Stimulated activated CD4-positive, alpha-beta T cell treated with anti-CD3 and anti-CD28 coated beads, TNF-alpha, amount 100 ng/mL, for 48 hours (primary cell): ENCODE measurements at places on chromosomes 5 and 9.

GRCh38 chr5:68037546-68037945 lies 178.0 kb upstream of the PIK3R1 start:
- DNase-seq = no peak

DNA sequence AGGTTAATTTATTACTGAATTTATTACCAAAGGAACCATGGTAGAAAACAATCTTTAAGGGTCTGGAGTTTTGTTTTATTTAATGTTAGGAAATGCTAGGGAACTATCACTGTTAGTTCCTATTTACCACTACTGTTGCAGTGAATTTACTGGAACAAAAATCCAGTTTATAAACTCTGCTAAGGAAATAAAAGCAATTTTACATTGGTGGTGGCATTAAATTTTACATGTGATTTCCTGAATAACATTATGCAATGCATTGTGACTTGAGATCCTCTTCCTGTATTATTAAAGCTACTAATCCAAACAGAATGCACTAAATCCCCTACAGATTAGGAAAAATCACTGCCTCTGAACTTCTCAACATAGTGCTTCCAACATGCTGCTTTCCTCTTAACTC lies 599.5 kb upstream of the PTGER4 start:
- no peak for DNase-seq

GRCh38 chr9:4237748-4238511 lies 61.9 kb downstream of the GLIS3 start:
- no peak for DNase-seq

- DNase-seq = no peak
Observed at GRCh38 chr5:159309689-159310433, 20.4 kb downstream of the IL12B start.

DNA sequence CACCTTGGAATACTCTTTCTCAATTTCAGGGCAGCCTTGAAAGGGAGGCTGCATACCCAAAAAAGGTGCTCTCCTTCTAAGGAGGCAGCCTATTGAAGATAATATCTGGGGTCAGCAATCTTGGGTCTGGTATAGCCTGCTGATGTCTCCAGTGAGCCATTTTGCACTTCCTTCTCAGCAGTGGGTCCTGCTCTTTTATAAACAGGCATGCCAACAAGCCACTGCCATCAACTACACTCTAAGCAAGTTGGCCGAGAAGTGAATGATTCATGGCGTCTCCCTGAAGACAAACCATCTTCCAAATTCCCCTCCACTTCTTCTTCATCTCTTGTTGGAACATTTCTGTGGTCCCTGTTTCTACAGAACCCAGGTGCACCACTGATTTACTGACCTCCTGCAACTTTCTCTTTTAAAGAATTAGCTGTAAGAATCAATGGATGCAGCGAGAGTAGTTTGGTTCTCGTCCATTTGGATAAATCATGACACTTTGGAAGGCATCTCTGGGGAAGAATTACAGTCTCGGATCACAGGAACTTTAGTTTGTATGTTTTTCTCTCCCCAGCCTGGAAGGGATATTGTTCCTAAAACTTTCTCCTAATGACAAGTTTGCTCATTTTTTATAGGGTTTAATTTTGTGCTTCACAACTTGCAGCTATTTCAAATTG lies 108.3 kb downstream of the INSYN2B start:
- no peak for DNase-seq

GRCh38 chr5:170173647-170174046 lies 59.1 kb upstream of the C5orf58 start:
- no peak for DNase-seq

DNA sequence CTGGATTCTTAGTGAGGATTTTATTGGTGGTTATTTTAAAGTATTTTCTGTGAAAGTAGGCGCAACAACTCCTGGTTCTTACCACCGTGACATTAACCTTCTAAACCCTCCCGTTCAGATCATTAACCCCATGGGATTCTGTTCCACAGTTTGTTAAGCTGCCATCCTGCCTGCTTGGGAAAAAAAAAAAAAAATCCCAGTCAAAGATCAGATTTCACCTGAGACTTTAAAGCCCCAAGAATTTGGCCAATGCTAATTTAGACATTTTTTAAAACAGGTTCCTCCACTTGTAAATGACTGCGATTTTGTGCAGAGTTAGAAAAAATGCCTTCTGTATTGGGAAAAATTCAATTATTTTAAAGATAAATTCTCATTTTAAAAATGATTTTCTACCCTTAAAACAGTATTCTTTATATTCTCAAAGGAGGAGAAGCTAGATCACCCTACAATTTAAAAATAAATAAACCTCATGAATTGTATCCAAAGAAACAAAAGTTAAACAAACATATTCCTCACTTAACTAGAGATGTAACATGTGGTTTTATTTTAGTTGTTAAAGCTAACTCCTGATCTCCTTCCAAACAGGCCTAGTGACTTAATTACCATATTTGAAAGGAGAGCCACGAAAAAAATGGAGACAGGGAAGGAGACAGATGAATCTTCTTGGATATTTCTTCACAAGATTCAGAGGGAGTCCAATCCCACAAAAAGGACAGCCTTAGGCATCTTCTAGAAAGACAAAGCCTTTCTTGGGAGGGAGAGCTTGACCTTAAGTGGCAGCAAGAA lies 93.1 kb upstream of the IFNK start:
- DNase-seq = no peak

DNA sequence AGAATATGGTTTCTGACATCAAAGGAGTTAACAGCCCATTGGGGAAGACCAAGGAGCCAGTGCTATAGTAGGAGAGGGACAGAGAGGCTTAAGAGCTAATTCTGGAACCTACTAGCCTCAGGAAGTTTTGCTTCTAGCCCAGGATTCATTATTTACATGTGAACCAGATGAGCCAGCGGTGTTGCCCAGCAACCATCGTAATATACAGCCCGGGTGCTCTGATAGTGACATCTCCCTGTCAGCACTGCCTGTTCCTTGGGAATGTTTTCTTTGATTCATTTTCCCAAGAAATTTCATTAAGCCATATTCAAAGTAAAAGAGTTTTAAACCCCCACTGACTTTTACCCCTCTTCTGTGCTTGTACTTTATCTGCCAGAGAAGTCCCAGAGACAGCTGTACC lies 217.4 kb upstream of the ADAMTSL1 start:
- DNase-seq = no peak

DNA sequence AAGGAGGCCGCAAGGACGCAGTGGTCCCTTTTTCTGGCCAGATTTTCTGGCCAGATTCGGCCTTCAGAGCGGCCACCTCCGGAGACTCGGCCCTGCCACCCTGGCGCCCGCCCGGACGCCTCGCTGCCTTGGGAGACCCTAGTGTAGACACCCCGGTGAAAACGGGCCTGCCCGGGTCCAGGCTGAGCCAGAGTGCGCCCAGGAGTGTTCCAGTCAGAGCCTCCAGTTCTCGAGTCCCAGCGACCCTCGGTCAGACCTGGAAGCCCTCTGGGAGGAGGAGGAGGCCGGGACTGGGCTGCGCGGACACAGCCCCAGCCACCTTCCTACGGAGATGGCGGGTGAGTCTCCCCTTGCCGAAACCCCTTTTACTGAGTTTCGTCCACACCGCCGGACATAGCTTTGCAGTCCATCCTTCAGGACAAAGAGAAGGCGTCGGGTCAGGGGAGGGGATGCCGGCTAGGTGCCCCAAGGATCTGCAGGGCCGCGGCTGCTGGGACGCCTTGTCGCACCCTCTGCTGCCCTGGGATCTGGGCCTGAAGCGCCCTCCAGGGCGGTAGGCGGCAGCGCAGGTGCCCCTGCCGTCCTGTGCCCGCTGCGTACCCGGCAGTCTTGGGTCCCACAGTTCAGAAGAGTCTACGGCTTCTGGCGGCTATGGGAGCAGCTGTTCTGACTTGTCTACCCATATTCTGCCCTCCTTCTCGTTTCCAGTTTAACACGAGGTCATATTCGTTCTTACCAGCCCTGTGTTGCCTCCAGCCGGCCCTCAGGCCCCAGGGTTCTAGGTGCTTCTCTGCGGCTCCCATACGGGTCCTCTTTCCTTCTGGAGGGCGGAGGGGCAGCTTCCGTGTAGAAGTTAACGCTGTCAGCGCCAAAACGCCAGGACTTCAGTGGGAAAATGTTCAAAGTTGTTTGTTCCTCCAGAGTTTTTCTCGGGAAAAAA lies 1771.7 kb upstream of the CDH9 start:
- DNase-seq = no peak

DNA sequence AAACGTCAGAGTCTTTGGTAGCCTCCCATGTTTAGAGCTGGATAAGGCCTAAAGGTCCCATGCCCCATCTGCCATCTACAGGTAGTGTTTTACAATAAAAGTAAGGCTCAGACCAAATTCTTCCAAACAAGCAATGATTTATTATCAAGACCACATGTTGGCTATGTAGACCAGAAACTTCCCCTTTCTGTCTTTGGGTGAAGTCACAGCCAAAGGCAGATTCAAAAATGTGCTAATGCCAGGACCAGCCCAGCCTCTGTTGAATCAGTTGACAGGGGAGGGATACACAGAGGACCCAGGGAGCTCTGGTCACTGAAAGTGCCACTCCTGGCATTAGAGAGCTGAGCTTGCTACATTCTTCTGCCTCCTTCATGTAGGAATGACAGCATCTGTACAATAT lies 360.8 kb downstream of the NTRK2 start:
- DNase-seq = no peak

DNA sequence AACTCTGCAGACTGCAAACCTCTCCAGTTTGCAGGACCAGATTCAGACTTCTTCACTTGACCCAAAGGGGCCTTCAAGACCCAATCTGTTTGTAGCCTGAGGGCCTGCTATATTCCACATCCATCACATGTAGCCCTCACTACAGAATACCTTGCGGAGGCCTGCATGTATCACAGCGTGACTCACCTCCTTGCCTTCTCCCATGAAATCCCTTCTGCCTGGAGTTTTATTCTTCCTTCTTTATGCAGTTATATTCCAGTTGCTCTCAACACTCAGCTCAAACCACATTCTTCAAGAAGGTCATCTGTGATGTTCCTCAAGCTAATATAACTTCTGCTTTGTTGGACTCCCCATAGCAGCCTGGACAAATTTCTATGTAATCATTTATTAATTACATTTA lies 198.5 kb upstream of the PTGER4 start:
- no peak for DNase-seq

DNA sequence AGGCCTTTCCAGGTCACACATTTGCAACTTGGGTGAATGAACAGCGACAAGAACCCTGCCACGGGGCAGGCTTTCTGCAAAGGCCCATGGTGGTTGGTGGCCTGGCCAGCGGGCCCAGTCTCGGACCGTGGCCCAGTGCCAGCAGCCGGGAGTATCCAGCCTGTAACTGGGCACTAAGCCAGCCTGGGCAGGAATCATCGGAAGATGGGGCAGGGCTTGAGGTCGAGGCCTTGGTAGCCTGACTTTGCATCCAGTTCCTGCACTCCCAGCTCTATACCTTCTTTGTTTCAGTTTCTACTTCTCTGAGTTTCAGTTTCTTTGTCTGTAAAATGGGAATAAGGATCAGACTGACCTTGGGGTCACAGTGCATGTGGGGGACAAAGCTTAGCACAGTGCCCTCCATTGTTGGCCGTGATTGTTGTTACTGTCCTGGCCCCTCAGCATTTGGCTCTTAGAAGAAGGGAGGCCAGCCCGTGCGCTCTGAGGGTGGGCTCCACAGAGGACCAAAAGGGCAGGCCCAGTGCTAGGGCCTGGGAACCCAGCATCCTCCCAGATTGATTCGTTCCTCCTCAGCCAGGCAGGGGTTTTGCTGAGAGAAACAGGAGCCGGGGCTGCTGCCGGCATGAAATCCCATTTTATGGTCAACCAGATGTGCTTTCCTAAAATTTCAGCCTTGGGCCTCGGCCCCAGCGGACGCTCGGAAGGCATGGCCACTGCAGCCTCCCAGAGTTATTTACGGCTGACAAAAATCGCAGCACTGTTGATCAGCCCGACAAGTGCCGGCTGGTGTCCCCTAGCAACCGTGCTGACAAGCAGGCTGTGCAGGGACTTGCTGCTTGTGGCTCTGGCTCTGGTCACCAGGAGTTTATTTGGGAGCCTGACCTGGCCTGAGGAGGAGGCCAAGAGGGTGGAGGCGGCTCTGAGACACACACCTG lies 43.6 kb downstream of the JADE2 start:
- DNase-seq = no peak

GRCh38 chr5:168342151-168342825 lies 50.8 kb downstream of the WWC1 start:
- no peak for DNase-seq

DNA sequence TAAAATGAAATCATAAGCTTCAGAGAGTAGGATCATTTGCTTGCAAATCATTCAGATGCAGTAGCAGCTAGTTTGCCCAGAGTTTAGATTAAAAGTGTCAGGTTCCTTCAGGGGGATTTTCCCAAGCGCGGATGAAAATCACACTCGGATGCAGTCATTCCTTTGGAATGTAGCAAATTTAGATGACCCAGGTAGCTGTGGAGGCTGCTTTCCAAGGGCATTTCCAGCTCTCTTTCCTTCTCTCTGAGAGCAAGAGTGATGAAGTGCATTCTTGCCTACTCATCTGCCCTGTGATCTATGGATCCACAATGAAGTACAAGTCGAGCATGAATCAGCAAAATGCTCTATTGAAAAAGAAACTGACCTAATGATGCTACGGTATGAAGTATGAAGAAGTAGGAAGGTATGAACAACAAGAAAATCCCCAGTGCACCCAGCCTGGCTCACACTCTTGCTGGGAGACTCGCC lies 200.2 kb downstream of the PLK2 start:
- no peak for DNase-seq

DNA sequence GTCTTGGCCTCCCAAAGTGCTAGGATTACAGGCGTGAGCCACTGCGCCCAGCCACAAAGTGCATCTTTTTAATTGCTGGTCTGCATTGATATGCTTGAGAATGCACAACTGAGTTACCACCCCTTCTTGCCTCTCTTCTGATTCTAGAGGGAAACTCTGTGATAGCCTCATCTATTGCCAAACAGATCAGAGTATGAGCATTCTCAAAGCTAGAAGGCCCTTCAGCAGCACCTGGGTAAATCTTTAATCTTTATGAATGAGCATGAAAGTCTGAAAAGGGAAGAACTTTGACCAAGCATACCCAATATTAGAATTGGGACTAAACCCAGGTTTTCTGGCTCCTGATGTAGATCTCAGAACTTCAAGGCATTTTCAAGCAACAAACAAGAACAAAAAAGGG lies 298.3 kb upstream of the TNC start:
- no peak for DNase-seq

DNA sequence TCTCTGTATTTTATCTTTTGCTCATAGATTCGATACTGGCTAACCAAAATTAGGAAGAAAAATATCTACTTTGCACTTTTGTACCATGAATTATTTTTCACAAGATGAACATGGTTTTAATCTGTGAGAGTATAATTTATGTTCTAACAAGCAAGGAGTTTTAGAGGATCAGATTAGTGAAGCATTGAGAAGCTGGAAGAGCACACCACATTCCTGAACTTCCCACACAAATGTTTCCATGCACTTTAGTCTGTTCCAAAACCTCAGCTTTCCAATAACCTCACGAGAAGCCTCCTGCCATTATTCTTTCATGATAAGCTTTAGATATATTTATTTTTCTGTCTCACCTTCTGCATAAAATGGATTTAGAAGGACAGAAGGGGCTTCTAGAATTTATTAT lies 98.7 kb upstream of the MPDZ start:
- DNase-seq = no peak

GRCh38 chr9:12538842-12539579 lies 154.2 kb upstream of the TYRP1 start:
- DNase-seq = no peak

GRCh38 chr5:27325513-27325912 lies 287.1 kb upstream of the CDH9 start:
- DNase-seq = no peak
